ENCODE measurements at places on chromosomes 11 and 22.

DNA sequence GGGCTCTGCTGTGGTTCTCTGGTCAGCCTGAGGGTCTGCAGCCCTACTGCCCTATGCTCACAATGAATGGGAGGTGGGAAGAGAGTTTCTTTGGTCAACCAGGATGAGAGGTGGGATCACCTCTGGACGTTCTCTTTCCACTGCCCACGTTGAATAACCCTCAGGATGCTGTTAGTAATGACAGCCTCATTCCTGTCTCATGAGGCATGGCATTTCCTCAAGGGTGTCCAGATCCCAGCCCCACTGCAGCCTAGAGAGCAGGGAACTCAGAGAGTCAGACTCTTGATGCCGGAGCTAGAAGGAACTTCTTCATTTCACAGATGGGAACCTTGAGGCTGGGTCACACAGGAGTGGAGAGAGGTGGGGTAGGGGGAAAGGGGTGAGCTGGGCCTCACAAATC, 196.0 kb downstream of the CEP164 start:
- no peak for DNase-seq

- no peak for DNase-seq
Observed at GRCh38 chr22:19172213-19173046, 6.1 kb downstream of the SLC25A1 start.

- no peak for DNase-seq
Observed at GRCh38 chr11:35214792-35215193, 75.8 kb downstream of the CD44 start.

DNA sequence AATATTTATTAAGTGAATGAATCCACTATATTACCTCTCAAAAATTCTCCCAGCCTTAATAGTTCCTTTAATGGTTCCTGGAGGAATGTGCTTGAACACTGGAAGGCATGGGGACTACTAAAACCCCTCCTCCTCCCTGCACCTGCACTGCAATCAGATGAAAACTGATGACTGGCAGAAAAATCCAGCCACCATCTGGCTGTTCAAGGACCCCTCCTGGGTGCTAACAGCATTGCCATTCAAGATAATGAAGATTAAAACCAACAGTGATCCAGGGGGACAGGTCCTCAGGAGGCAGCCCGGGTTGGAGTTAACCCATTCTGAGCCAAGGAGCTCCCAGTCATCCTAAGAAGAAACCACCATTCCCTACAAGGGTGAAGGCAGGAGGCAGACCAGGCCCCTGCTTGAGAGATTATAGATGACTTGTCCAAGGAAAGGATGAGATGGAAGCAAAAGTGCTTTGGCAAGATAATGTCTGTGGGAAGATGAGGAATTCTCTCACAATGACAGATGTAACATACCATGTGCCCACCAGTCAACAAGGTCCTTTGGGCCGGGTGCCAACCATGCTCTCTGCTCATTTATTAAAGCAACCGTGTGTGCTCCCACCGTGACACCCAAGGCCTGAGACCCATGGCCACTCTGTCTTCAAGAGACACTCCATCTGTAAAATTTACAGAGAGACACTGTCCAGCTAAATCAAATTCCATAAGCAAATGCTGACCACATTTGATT, 90.6 kb downstream of the LARGE1 start:
- DNase-seq, result no peak

GRCh38 chr11:3089236-3090061, 32.2 kb upstream of the CARS1 start:
- DNase-seq, result no peak

- no peak for DNase-seq
Observed at GRCh38 chr22:24265734-24266133, 4.9 kb upstream of the SPECC1L start.

DNA sequence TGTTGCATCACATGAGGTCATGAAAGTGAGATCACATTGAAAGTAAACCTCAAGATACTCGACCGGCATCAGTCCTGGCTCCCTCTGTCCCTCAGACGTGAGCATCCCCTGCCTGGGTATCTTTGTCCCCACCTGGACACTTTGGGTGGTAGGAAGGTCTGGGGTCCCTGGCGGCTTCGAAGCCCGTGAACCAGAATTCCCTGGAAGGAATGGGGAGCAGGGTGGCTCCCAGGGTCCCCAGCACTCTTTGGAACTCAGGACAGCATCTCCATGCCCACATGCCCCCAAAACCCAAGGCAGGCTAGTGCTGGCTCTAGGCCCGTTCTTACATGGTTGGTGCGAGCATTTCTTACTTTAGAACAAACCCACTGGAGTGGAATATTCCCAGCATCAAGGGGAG, 7.5 kb downstream of the DERL3 start:
- DNase-seq, result no peak

Data from activated T-helper 1 cell treated with anti-CD3 and anti-CD28 coated beads, Interleukin-2, amount 50 U/mL, for 16 hours (primary cell).